Activated naive CD8-positive, alpha-beta T cell treated with anti-CD3 and anti-CD28 coated beads for 36 hours (primary cell): ENCODE measurements at places on chromosomes 5 and 9.

DNA sequence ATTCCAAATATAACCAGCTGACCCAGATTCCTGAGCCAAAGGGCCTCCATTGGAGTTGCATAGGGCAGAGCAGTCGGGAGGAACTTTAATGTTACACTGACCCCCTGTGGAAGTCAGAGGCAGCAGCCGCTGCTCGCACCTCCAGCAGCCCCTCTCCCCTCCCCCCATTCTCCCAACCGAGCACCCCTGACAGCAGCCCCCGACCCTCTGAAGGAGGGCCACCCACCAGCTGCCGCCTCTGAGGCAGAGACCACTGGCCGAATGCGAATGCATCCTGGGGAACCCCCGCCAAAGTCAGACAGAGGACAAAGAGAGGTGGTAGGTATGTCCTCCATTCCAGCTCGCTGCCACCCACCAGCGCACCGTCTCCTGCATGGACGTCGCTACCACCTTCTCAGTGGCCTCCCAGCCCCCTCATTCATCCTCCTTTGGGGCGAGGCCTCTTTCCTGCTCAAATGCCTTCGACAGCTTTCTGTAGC is 231.0 kb downstream of the CDK5RAP2 start:
- DNase-seq = no peak

GRCh38 chr9:3398232-3398648 is 127.6 kb downstream of the RFX3 start:
- no peak for DNase-seq

- no peak for DNase-seq
Measured at GRCh38 chr5:93635991-93636390, 53.0 kb downstream of the NR2F1 start.

DNA sequence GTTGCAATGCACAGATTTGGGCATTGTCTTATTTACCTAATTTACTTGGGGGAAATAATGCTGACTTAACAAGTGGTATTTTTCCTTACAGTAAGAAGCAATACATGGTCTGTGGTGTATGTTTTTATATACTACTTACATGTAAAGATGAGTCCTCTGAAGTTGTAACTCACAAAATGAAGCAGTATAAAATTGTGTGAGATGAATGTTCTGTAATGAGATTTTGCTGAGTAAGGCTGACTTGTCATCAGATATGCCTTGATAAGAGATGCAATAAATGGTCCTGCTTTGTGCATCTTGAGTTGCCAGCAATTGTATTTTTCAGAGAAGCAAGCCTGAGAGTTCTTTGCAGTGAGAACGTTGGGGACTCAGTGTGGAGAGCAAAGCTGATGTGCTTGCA is 92.2 kb upstream of the GNAQ start:
- no peak for DNase-seq

DNA sequence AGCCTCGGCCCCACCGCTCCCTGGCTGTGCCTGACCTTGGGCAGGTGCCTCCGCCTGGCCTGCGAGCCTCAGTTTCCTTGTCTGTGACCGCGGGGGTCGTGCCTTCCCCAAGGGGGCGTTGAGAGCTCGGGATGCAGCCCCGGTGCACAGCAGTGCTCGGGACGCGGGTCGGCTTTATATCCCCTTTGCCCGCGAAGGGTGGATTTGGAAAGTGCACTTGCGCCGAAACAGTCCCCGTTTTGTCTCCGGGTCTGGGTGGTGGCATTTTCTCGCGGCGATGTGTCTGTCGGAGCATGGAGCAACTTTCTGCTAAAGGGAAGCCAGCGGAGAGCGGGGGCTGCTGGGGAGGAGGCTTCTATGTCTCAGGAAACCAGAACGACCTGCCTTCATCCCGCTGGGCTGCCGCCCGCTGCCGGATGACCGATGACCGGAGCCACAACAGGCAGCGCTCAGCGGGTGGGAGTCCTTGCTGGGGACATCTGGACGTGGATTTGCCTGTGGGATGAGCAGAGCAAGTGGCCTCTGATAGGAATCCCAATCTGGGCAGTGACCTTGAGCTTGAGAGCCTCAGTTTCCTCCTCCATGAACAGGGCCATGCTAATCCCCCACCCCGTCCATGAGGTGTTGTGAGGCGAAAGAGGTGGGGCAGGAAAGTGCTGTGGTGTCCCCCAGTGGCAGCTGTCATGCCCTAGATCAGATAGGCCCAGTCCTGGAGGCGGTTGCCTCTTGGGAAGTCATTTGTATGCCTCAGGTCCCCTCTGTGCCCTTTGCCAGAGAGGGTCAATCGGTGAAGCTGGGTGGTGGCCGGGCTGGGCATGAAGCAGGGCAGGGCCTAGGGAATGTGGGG is 651 bp downstream of the HRH2 start:
- DNase-seq = peak; percentile 44
